Thoracic aorta (tissue), 2 donors: ENCODE measurements at places on chromosomes 12 and 14.

GRCh38 chr12:28248555-28249145 is 58.4 kb downstream of the CCDC91 start:
- DNase-seq, result no peak

- DNase-seq, result no peak
Observed at GRCh38 chr14:24261256-24261968, 1.6 kb downstream of the TGM1 start.

DNA sequence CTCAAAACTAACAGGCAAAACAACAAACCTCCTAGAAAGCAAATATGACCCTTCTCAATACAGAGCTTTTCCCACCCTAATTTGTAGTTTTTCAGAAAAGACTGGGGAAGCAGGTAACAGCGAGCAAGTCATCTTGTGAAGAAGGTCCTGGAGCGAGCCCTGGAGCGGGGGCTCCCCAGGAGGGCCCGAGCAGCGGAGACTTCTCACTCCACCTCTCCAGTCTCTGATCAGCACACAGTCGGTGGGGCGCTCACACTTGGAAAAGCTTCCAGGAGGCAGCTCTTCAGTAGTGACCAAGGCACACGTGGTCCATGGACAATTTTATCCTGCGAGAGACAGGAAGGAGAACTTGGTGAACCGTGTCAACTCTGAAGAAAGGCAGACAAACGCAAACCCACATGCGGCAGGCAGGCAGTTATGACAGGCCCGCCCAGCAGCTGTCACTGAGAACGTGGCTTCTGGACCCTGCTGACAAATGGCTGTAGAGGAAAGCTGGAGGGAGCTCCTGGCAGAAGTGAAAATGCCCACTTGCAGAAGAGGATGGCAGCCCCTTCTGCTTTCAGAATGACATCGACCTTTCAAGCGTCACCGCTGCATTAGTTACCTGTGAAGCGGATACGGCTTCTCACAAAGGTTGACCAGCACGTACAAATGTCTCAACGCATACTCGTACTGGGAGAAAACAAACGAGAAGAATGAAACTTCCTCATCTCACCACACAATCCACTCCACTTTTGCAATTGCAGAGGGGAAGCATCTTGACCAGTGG is 44.2 kb downstream of the LGMN start:
- no peak for DNase-seq

- no peak for DNase-seq
Observed at GRCh38 chr12:92796650-92797049, 93.9 kb downstream of the PLEKHG7 start.

DNA sequence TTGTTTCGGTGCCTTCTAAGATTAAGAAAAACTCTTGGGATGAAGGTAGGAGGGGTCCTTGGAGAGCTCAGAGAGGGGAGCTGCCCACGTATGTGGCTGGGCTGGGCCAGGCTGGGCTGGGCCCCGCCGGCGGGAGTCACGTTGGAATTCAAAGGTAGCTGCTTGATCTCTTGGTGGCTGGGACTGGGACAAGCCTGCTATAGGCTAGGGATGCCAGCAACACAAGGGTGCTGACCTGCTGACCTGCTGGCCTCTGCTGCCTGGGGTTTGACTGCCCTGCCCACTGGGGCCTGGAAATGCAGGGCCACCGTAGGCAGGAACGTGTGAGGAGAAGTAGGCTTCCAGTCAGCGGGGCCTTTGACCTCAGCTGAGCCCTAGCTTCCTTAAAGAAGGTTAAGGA is 52.8 kb upstream of the GTF2A1 start:
- no peak for DNase-seq

DNA sequence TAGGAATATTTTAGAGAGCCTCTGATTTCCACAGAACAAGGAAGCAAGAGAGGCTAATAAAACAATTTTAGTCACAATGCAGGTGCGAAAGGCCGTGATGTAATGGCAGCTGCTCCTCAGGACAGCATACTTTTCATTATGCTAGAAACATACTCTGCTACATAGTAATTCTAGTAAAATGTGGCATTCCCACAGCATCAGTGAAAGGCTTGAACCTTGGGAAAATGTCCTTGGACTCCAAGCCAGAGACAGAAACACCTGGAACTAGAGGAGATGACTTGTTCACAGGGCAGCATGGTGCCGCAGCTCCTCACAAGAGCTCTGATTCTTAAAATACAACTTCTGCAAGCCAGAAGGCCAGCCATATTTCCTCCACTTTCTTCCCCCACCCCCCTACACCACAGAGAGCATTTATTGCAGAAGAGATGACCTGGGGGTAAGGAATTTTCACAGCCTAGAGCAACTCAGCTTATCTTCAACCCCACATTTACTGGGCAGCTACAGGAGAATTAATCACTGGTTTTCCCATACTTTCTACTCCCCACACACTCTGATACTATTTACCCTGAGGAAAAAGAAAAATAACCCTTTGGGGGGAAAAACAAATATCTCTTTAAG is 15.8 kb downstream of the ABCC9 start:
- DNase-seq, result no peak

GRCh38 chr14:90483571-90483974 is 86.7 kb downstream of the CALM1 start:
- DNase-seq, result no peak

DNA sequence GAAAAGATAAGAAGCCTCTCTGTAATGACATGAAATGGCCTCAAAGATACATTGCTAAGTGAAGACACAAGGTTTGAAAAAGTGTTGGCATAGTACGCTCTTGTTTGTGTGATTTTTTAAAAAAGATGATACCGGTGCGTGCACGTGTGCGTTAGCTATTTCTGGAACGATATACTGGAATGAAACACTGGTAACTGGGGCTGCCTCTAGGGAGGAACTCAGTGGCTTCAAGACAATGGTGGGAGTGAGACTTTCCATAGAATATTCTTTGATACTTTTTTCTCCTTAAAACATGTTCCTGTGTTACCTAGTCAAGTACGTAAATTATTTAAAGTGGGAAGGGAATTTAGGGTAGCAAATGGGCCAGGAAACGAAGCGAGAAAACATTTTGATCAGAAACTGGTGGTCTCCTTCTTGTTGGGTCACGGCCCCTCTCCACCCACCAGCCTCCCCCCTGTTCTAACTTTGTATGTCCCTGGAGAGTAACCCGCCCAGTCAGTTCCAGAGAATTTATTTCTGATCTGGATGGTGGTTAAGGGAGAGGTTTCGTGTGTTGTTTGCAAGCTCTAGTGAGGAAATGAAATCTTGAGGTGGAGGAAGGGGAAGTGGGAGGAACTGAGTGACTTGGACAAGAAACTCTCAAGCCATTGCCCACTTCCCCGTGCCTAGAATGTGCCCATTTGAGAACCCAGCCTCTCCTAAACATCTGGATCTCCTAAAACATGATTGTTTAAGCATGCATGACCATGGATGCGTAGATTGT is 6.6 kb downstream of the FGF6 start:
- no peak for DNase-seq

DNA sequence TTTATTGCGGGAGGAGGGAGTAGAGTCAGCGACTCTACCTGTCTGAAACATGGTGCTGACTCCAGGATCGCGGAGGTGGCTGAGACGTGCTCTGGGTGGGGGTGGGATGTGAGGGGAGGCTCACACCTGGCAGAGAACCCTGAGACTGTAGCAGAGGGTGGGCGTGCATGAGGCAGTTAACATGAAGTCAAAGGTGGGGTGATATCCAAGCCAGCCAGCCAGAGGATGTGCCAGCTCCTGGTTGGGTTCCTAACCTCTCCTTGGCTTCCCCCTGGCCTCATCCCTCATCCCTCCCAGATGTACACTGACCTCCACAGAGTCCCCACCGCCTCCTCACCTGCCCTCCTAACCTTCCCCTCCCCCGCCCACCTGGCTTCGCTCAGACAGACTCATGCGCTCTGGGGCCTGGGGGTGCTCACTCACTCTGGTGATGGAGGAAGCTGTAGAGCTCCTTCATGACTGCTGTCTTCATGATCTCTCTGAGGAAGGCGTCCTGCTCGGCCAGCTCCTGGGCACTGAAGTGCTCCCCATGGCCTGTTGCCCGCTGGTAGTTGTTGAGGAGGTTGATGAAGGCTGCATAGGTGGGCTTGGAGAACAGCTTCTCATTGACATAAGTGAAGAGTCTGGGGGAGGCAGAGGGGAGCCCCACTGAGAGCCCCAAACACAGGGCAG is 9.3 kb downstream of the ENDOU start:
- no peak for DNase-seq

GRCh38 chr14:102223682-102224081 is 81.3 kb downstream of the MOK start:
- no peak for DNase-seq

DNA sequence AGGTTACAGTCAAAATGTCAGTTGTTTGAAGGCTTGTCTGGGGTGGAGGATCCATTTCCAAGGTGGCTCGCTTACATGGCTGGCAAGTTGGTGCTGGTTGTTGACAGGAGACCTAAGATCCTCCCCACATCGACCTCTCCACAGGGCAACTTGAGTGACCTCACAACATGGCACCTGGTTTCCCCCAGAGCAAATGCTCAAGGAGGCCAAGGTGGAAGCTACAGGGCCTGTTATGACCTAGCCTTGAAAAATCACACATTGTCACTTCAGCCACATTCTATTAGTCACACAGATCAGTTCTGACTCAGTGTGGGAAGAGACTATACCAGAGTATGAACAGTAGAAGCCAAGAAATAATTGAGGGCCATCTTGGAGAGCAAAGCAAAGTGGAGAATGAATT is 11.3 kb upstream of the GNG2 start:
- DNase-seq, result no peak

DNA sequence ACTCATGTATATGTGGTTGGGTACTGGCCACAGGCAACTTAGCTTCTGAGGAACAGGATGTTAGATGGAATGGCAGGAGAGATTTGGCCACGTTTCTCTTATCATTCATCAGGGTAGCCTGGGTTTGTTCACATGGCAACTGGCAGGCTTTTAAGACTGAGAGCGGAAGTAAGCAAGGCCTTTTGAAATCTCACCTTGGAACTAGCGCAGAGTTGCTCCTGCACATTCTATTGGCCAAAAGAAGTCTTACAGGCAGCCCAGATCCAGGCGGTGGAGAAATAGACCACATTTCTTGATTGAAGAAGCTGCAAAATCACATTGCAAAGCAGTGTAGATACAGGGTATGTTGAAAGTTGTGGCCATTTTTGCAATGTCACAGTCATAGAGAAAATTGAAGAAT is 3.7 kb downstream of the CLEC4A start:
- no peak for DNase-seq

DNA sequence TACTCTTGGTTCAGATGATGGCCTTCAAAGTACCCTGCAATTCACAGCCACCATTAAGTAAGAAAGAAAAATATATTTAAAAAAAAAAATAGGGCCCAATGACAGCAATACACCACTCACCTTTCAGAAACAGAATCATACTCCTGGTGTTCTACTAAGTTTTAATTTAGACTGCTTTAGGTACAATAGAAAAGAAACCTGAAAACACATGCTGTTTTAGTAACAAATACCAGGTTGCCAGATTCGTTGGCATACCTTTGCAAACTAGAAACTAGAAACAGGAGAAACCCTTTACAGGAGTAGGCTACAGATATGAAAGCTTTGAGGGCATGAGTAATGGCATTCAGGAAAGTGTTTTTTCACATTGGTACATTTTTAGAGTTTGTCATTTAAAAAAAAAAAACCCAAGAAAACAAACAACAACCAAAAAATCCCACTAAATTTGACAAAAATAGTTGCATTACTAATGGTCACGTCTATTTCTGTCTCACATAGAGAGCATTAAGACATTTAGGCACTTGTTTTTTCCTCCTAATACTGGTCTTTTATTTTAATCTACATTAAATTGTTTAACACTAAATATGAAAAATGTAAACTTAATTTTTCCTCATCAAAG is 4.0 kb downstream of the SIX1 start:
- DNase-seq, result no peak

DNA sequence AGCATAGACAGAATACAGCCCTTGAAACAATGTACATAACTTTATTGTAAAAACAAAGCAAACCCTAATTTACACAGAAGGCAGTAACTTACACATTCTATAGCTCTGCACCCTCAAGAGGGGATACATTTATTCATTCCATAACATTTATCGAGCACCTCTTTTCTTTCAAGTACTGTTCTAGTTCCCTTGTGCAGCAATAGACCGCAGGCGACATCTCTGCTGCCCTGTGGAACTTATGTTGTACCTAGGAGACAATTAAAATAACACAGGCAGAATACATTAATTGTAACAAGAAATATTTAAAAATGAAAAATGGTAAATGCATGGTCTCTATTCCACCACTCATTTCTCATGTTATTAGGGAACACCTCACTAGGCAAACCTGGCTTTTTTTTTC is 1.4 kb upstream of the ARHGDIB start:
- DNase-seq, result no peak

DNA sequence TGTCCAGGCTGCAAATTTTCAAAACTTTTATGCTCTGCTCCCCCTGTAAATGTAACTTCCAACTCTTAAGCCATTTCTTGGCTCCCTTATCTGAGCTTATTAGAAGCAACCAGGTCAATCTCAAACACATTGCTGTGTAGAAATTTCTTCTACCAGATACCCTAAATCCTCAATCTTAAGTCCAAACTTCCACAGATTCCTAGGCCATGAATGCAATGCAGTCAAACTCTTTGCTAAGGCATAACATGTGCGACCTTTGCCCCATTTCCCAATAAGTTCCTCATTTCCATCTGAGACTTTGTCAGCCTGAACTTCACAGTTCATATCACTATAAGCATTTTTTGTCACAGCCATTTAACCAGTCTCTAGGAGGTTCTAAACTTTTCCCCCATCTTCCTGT is 64.5 kb downstream of the TMTC3 start:
- no peak for DNase-seq

- DNase-seq, result no peak
Observed at GRCh38 chr14:100708425-100709288, 18.0 kb upstream of the DLK1 start.

GRCh38 chr14:75568791-75569190 is 9.6 kb upstream of the FLVCR2 start:
- no peak for DNase-seq

GRCh38 chr14:100850841-100851585 is 25.1 kb downstream of the MEG3 start:
- no peak for DNase-seq

DNA sequence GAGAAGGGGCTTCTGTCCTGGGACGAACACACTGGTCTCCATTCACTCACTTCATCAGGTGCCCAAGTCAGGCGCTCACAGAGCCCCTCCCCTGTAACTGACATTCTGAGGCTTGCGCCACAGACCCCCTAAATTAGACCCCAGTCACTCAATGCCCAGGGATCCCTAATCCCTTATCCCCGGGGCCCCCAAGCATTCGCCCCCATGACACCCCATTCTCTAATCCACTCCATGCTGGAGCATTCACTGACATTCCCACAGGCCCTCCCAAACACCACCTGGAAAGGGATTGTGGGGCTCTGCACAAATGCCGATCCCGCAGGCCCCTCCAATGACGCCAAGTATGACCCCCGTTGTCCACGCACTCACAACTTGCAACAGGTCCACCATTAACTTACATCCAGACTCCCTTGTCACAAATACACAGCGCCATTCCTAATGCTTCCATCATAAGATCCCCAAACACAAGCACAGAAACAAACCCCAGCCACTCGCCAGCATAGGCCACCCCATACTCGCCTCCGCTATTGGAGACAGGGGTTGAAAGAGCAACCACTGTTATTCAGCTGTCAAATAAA is 1.5 kb downstream of the ZNF605 start:
- no peak for DNase-seq
